ENCODE measurements at places on chromosomes 11 and 22. TPM values are rescaled to one million over a fixed set of nuclear protein-coding genes. Genes with fewer than 3 reads are reported as not detected.

APLNR gene
- total RNA-seq = not detected

SOX6 gene
- total RNA-seq = 0.25 TPM

FZD4 gene
- total RNA-seq = 1.1 TPM

USH1C gene
- total RNA-seq = 0.85 TPM

DDX25 gene
- 0.02 TPM for total RNA-seq

TMEM25 gene
- total RNA-seq = 0.24 TPM

PATE4 gene
- not detected for total RNA-seq

CST6 gene
- not detected for total RNA-seq

RFPL1 gene
- not detected for total RNA-seq

PYGM gene
- 0.79 TPM for total RNA-seq

FAM227A gene
- total RNA-seq = 0.50 TPM

USP2 gene
- total RNA-seq = 0.60 TPM

XRRA1 gene
- 4.5 TPM for total RNA-seq

MOV10L1 gene
- total RNA-seq = not detected

DEPDC7 gene
- total RNA-seq = 7.9 TPM

BAIAP2L2 gene
- total RNA-seq = 4.4 TPM

PLXNB2 gene
- total RNA-seq = 107 TPM

TRAF6 gene
- 7.0 TPM for total RNA-seq

POTEH gene
- total RNA-seq = not detected

SLC17A6 gene
- not detected for total RNA-seq

CARD10 gene
- total RNA-seq = 38.9 TPM

IL17RA gene
- 5.6 TPM for total RNA-seq

CFAP300 gene
- 5.9 TPM for total RNA-seq

RAB36 gene
- 6.6 TPM for total RNA-seq

GRAP2 gene
- not detected for total RNA-seq

NTM gene
- not detected for total RNA-seq

TYMP gene
- total RNA-seq = 21.2 TPM

RFPL3 gene
- total RNA-seq = not detected

KDM4E gene
- not detected for total RNA-seq

JAML gene
- total RNA-seq = not detected

Measured in A549 treated with CpdA at 1 μM for 4 hours (cell line).